Esophagus muscularis mucosa (tissue), 4 donors: ENCODE measurements at places on chromosomes 5 and 9.

- no peak for DNase-seq
Observed at GRCh38 chr9:107397076-107398044, 92.2 kb downstream of the KLF4 start.

GRCh38 chr9:6132650-6133049 lies 83.0 kb upstream of the IL33 start:
- DNase-seq: no peak

DNA sequence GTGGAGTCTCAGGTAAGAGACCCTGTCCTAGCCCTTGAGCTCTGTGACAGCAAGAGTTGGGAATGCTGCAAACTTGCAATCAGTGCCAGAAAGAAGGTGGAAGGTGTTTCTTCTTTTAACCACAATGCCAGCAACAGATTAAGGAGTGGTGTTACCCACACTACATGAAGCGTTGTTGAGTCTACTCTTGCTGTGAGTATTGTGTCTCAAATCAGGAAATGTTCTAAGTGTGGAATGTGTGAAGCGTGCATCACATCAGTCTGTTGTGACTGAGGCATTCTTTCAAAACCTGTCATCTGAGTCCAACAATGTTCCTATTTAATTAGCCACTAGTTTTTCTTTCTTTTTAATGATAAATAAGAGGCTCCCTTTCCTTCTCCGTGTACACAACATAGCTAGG lies 2.9 kb upstream of the LURAP1L start:
- DNase-seq: no peak

DNA sequence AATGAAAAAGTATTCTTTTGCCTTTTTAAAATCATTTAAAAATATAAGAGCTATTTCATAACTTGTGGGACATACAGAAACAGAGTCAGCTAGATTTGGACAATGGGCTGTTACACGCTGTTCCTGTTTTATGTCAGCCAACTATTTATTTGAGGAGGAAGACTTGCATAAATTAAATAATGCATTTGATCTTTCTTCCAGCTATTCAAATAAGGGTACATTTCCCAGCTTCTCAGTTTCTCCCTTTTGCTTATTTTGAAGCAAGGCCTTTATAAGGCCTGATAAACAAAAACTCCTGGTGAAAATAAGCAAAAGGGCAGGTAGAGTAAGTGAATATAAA lies 6.5 kb downstream of the STOM start:
- DNase-seq: no peak

DNA sequence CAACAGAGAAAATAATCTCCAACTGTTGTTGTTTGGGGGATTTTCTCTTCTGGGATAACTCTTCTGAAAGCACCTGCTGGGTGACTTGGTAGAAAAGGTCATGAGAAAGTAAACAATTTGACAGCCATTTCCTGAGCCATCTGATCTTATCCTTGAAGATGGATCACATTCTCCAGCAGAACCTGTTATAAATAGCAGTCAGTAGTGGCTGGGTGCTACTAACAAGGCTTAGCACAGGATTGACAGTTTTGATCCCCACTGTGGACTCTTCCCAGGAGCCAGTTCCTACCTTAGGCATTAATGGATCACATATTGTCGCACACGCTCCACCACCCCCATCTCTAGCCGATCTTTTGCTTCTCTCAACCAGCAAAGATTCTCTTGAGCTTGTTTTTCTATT lies 220.2 kb downstream of the PLK2 start:
- no peak for DNase-seq

DNA sequence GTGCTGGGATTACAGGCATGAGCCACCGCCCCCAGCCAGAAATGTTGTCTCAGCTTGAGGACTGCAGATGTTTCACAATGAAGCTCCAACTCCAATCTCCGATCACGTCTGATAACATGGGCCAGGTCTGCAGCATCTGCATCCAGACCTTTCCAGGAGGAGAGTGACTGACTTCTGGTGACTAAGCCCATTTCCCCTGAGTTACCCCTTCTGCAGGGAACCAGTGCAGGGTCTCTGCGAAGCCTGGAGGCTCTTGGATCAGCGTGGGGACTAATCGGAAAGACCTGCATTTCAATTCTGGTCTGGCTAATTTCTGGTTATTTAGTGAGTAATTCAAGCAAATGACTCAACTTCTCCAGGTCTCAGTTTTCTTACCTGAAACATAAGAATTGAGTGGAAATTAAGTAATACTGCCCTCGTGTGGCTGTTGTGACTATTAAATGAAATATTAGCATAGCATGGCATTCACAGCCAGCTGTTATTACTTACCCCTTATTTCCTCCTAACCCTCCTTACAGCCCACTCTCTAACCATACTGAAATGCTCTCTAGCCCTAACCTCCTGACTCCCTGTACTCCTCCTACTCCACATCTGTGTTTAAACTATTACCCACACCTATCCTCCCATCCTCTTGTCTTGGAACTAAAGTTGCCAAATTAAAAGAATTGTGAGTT lies 2.2 kb upstream of the GNPDA1 start:
- DNase-seq: no peak

DNA sequence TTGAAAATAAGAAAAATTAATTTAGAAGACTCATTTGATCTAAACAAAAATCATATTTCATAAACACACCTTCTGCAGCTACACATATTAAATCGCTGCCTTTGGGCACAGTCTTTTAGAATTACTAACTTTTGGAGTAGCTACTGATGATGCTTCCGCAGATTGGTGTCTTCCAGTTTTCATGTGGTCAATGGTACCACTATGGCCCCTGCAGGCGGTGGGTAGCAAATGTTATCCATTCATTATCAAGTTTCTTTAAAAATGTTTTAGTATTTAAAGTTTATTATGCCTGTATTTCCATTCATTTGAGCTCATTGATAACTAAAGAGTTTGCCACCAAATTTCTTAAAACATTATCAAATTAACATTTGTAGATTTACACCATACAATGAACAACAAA lies 122.9 kb upstream of the GRAMD2B start:
- no peak for DNase-seq

DNA sequence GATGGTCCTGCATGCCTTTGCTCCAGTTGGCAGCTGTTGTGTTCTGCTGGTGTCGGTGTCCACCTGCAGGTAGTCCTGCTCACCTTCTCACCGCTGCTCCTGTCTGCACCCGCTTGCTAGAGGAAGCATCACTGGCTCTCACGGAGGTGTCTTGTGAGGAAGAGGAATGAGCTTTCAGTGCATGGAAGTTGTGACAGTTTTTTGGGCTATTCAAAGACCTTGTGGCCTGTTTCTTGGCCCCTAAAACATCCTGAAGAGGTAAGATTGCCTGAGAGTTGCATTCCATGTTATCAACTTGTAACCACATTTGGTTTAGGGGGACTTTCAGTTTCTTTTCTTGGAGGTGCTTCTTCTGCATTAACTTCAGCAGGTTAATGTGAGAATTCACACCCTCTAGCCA lies 85.6 kb downstream of the MACROH2A1 start:
- DNase-seq: peak; percentile 81

DNA sequence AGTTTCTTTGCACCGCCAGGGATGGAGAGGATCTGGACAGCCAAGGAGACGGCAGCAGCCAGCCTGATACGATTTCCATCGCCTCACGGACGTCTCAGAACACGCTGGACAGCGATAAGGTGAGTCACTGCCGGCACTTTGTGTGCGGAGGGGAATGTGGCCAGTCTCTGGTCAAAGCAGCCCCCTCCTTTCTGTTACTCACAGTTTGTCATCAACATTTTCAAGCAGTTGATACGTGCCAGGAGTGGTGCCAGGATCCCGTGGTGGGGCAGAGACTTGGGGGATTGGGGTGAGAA lies 175.1 kb upstream of the OTULINL start:
- DNase-seq: no peak

DNA sequence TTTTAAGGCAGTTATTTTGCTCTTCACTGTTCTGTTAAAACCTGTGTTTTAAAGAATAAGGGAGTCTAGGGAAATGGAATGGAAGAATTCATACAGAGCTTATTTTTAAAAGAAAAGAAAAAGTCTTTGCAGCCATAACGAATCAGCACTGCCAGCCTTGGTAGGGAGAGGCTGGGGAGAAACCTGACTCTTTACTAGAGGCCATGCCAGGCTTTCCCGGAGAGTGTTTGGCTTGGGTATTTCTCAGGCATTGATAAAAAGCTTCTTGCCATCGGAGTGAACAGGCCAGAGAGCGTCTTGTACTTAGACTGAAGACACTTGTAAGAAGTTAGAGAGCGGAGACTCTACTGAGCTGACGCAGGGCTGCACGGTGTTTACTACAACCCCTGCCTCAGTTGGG lies 72.7 kb upstream of the NFIL3 start:
- no peak for DNase-seq

DNA sequence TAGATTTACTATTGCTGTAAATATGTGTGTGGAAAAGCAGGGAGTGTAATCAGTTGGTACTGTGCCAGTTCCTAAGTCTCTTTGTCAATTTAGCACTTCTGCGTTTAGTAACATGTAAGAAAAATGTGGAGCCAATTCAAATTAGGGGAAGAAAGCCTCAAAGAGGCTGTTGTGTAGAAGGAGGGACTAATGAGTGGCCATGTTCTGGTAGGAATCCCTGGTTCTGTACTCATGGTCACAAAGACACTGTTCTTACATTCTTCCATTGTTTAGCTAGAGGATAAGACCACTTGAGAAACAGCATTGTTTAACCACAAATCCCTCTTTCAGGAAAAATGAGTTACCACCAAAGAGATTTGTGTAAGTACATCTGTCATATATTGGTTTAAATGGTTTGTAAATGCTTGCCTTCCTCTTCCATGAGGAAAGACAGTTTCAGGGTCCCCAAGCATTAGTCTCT lies 14.9 kb downstream of the ARHGEF28 start:
- no peak for DNase-seq

- DNase-seq: no peak
Observed at GRCh38 chr5:145450286-145450885, 384.8 kb downstream of the PRELID2 start.

- no peak for DNase-seq
Observed at GRCh38 chr9:133731876-133732638, 6.1 kb downstream of the SARDH start.

DNA sequence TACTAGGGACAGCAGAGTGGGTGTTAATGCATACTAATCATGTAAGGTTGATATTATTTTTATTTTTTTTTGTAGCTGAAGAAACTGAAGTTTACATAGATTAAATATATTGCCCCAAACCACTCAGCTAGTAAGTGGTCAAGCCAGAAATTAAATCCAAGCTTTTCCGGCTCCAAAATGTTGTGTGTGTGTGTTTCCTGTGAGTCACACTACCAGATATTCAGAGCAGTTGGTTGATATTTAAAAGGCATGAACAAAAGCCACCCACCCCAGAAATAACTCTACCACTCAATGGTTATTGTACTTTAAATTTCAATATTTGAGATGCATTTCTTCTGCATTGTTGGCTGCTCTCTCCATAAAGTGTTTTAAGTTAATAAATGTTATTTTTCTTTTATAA lies 29.5 kb downstream of the KCNN2 start:
- DNase-seq: no peak

- no peak for DNase-seq
Observed at GRCh38 chr5:38420691-38421390, 135.6 kb downstream of the LIFR start.

DNA sequence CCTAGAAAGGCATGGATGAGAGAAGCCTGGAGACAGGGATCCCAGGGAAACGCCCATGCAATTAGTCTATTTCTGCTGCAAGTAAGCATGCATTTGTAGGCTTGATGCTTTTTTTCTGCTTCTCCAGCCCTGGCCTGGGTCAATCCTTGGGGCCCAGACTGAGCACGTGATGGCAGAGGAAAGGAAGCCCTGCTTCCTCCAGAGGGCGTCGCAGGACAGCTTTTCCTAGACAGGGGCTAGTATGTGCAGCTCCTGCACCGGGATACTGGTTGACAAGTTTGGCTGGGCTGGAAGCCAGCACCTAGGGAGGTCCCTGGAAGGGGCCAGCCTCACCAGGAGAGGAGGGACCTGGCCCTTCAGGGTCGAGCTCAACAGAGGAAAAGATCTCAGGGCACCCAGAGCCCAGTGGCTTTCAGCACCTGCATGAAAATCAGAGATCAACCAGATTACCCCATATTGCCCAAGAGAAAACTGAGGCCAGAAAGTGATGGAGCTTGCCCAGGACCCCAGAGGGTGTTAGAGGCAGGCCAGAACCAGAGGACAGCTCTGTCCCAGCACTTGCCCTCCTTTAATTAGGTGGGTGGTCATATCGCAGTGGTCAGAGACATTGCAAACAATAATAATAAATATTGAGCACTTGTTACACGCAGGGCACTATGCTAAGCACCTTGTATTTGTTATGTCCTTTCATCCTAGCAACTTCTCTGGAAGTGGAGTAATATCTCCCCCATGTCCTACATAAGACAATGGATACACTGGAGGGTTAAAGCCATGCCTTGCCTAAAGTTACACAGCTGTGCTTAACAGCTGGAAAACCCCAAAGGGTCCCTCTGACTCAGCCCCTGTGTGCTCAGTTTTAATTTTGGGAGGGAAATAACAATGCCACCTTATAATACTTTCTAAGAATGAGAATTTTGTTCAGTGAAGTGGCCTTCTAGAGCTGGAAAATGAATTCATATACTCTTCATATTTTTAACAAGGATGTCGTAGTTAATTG lies 67.1 kb downstream of the KLF4 start:
- DNase-seq: no peak

GRCh38 chr9:132366481-132366880 lies 11.7 kb upstream of the SETX start:
- DNase-seq: no peak

DNA sequence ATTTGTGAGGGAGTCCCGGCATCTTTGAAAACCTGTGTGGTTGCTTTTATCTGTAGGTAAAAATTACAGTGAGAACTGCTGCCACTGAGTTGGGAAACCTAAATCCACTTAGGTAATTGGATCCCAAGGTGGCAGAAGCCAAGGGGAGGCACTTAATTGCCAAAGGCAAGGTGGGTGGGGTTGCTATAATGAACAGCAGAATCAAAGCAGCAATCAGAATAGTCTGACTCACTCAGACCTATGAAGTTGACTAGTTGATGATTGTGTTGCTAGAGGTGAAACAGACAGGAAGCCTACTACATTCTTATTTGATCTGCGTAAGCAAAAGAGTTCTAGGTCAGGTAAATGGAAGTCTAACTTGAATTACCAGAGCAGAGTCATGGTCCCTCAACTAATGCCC lies 17.3 kb upstream of the BICD2 start:
- DNase-seq: no peak

DNA sequence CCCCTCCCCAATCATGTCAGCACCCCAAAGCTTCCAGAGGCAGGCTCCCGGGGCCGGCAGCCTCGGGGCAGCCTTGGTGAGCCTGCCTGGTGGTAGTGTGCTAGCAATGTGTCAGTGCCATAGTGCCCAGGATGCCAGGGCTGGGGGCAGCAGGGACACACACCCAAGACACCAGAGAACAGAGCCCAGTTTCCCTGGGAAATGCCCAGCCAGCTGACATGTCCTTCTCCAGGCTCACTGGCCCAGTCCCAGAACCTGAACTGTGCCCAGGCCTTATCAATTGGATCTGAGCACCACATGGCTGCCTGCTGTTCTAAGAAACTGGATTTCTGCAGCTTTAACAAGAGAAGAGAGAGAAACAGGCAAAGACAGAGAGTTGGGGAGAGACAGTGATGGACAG lies 74.9 kb upstream of the LRRTM2 start:
- DNase-seq: no peak

GRCh38 chr5:132456296-132456986 lies 34.1 kb downstream of the IRF1 start:
- DNase-seq: no peak
